D341Med (cell line): ENCODE measurements at places on chromosomes 5 and 9.

- no peak for DNase-seq
These were observed 39.3 kb downstream of the UBE2D2 start for GRCh38 chr5:139600336-139600949.

GRCh38 chr5:73030995-73031394 is 75.2 kb downstream of the FCHO2 start:
- DNase-seq: no peak

- DNase-seq: peak; percentile 83
These were observed 996 bp upstream of the GAS1 start for GRCh38 chr9:86948074-86948929.

GRCh38 chr5:66963559-66963971 is 233.0 kb downstream of the CD180 start:
- no peak for DNase-seq

- no peak for DNase-seq
These were observed 111.8 kb downstream of the EFNA5 start for GRCh38 chr5:107558823-107559375.

- no peak for DNase-seq
These were observed 124.9 kb downstream of the IRX2 start for GRCh38 chr5:2626572-2626971.

- DNase-seq: no peak
These were observed 98.6 kb downstream of the SPOCK1 start for GRCh38 chr5:137400571-137400970.

DNA sequence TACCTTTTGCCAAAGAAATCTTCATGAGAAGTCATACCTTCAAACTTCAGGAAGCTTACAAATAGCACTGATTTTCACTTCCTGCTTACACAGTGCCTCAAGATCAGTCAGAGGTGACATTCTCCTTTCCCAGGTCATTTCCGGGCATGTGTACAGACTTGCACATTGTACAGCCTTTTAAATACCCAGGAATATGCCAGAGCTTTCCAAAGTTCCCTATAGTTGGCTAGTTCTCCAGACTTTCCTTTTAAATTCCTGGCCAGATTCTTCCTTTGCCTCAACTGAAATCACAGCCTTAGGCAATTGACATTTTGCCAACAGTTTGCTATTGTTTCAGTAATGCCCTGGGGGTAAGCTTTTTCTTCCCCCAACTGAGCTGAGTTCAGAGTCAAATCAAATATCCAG is 47.2 kb downstream of the RFX3 start:
- DNase-seq: no peak

- DNase-seq: no peak
These were observed 31.5 kb upstream of the SPRY4 start for GRCh38 chr5:142356349-142356715.

GRCh38 chr9:33172256-33173238 is 5.4 kb upstream of the B4GALT1 start:
- DNase-seq: no peak

- DNase-seq: no peak
These were observed at the start of gene TRPM3 for GRCh38 chr9:71121275-71122021. TRPM3 (minus strand) TSS chr9:71121621; CDS start chr9:71121354, 267 bp downstream.

DNA sequence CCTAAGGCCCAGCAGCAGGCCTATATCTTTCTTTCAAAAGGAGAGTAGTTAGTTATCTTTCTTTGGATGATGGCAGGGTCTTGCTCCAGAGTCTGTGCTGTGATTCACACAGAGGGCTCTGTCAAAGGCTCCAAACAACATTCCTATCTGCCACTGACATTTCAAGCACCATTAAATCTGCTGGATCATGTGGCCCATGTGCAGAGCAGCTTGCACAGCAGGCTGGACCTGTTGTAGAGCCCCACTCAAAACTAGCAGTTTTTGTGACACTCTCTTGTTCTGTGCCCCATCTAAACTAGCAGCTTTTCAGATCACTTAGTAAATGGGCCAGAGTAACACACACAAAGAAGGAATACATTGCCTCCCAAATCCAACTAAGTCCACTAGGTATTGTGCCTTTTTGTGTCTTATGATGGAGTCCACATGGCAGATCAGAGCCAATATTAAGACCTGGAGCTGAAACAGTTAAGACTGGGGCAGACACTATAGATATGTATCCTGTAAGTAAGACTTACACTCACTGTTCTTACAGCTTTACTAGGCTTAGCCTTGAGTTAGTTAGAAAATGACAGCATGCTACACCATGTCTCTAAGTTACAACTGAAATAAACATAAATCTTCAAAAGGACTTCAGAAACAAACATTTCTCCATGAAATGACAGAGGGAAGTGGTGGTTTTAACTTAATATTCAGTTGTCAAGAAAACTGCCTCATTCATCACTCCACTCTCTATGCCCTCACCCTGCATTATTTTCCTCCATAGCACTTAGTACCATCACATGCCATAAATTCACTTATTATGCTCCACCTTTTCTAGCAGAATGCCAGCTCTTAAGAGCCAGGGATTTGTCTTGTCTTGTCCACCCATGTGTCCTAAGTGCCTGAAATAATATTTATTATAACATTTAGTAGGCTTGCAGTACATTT is 400.9 kb downstream of the RAB3C start:
- no peak for DNase-seq

- no peak for DNase-seq
These were observed 260.8 kb downstream of the FAM114A2 start for GRCh38 chr5:153777681-153778581.

GRCh38 chr9:70983723-70984295 is 137.6 kb downstream of the TRPM3 start:
- no peak for DNase-seq

- no peak for DNase-seq
These were observed 30.4 kb upstream of the TESK1 start for GRCh38 chr9:35574578-35575122.

- DNase-seq: no peak
These were observed 118.2 kb downstream of the GALNT10 start for GRCh38 chr5:154308443-154309370.

GRCh38 chr9:90631964-90632363 is 10.7 kb downstream of the DIRAS2 start:
- no peak for DNase-seq

DNA sequence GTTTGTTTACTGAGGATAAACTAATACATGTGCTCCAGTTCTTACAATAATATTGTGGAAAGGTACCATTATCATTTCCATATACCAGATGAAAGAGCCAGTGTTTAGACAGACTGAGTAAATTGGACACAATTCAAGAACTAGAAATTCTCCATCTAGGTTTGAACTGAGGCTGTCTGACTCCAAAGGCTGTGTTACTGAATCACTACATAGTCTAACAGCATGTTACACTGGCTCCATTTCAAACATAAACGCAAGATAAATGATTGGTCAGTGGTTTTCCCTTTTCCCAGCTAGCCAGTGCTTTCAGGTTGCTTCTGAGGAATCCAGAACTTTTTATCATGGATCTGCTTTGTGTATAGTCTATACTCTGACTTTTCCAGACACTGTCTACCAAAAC is 8.1 kb downstream of the SPDL1 start:
- DNase-seq: no peak

DNA sequence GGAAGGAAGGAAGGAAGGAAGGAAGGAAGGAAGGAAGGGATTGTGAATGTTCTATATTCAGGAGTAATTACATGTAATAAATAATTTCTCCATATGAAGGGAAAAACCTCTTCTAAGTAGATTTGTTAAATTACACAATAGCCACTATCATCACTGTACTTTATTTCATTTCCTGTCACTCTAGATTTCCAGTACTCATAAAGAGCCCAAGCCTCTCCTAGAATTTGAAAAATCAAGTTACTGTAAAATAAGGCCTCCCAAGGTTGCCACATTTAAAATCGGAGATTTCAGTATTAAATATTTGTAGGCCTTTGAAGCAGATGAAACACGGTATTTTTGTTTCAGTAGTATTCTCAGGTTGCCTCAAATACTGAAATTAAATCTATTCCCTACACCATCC is 499.0 kb downstream of the CDH10 start:
- no peak for DNase-seq

- no peak for DNase-seq
These were observed 1046.9 kb downstream of the CDH12 start for GRCh38 chr5:21806271-21806670.

DNA sequence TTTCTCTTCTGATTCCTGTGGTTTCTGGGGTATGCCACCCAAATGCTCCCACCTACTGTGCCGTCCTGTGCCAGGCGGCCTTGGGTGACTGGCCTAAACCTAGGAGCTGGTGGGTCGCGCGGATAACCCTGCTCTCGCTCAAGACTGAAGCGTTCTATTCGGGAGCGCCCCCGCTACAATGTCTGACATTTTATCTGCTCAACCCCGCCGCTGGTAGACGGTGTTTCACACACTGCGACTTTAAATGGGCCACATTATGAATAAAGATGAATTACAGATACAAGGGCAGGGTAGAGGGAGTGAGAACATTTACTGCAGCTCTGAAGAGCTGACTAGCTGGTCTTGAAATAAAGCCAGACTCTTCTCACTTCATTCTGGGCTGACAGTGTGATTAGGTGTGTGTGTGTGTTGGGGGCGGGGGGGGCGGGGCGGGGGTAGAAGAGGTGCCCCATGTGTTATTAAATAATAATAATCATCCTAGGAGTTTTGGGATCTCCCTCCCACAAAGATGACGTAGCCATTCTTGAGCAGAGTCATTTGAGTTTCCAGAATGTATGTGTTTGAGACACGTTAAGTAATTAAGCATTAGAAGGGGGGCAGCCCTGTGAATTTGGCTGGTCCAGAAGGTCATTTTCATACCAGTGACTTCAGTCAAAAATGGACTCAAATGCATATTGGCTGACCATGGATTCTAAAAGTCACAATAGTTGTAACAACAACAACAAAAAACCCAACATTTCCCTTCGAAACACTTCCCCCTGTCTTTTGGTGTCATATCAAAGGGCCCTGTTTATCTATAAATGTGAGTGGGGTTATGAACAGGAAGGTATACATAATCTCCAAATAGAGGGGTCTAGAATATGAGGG is 1.0 kb upstream of the PTCH1 start:
- DNase-seq: no peak

DNA sequence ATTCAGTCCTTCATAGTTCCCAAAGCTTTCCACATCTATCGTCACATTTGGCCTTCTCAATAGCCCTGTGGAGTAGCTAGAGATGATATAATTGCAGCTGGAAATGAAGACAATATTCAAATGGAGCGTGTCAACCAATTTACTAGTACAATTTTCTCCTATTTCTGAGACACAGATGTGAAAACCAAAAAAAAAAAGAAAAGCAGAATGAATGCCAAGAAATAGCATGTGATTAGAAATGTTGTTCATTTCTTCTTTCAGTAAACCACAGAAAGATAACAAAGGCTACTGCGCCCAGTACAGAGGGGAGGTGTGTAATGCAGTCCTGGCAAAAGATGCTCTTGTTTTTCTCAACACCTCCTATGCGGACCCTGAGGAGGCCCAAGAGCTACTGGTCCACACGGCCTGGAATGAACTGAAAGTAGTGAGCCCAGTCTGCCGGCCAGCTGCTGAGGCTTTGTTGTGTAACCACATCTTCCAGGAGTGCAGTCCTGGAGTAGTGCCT is 99.0 kb downstream of the MUSK start:
- no peak for DNase-seq

DNA sequence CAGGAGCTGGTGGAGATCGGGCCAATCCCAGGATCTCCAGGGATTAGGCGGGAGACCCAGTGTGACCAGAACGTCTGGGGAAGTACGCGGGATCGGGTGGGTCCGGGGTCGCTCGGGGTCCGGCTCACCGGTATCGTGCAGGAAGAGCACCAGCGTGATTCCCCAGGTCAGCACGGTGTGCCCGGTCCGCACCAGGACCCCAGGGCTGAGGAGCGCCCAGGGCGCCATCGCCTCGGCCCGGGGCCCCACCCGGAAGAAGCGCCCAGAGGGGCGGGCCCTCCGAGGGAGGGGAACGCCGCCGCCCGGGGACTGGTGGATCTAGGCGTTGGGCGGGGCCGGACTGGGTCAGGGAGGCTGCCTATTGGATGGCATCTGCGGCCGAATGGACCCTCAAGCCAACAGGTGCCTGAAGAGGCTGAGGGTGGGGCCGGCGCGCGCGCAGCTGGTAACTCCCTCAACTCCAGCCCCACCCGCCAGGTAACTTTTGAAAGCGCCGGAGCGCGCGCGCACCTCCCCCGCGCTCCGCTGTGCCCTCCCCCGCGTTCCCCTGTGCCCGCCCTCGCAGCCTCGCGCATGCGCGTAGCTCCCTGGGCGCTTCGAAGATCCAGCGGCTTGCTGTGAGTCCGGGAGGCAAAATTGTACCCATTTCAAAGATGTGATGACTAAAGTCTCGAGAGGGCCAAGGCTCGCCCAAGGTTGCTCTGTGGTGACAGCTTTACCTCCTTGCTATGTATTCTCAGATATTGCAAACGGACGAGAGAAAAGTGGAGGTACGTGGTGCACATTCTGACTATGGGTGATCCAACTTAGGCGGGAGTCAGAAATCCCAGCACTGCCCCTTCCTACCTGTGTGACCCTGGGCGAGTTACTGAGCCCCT is at the start of gene ZDHHC12:
ZDHHC12 (minus strand) TSS at position 262 of the 878 bp plus-strand sequence; CDS start at position 228, 34 bp downstream.
- peak; percentile 97 for DNase-seq

DNA sequence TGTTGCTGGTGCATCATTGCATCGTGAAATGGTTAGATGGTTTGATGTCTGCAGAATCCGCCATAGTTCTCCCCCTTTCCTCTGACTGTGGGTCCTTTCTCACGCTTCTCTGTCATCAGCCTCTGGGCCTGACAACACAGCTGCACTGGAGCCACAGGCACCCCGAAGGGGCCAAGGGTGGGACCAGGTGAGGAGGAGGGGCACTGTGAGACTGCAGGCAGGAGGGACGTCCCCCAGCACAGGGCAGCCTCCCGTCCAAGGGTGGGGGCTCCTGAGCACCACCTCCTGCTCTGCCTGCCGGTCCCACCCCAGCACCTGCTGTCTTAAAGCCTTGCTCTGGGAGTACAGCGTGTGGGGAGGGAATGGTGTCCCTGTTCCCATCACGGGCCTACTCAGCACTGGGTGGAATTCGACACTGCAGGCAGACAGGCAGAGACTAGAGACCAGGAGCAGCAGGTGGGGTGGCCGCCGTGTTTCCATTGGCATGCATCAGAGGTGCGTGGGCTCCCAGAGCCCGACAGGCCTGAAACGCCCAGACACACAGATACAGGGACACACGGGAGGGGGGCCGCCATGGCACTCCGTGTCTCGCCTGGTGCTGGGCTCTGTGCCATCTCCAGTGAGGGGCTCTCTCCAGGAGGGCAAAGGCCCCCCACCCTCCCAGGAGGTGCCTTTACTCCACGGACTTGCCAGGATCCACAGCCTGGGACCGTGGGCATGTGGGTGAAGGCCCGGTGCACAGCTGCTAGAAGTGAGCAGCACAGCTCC is 15.0 kb downstream of the CACNA1B start:
- peak; percentile 36 for DNase-seq

GRCh38 chr5:181235689-181236366 is 7.9 kb downstream of the RACK1 start:
- no peak for DNase-seq

GRCh38 chr9:73805853-73806458 is 654.3 kb downstream of the ANXA1 start:
- no peak for DNase-seq

GRCh38 chr9:125561509-125562148 is 145.4 kb downstream of the MAPKAP1 start:
- no peak for DNase-seq

- no peak for DNase-seq
These were observed 63.3 kb upstream of the RUSC2 start for GRCh38 chr9:35426627-35427026.

- no peak for DNase-seq
These were observed 50.8 kb downstream of the F2R start for GRCh38 chr5:76766746-76767145.
